A549 treated with RU486 at 1 μM for 4 hours (cell line): ENCODE measurements at places on chromosomes 13 and 19. TPM values are rescaled to one million over a fixed set of nuclear protein-coding genes. Genes with fewer than 3 reads are reported as not detected.

DYRK1B gene
- total RNA-seq: 17.2 to 24.6 TPM (median 20.5 TPM) in 5 replicates

GRIN2D gene
- 7.3 to 11.8 TPM (median 10.0 TPM) in 5 replicates for total RNA-seq

IQCN gene
- total RNA-seq: 0.32 to 0.49 TPM (median 0.40 TPM) in 5 replicates

TRAPPC2B gene
- 14.3 to 17.8 TPM (median 15.6 TPM) in 5 replicates for total RNA-seq

SMIM24 gene
- total RNA-seq: 0.61 to 0.89 TPM (median 0.70 TPM) in 5 replicates

CEACAM21 gene
- total RNA-seq: not detected in 5 replicates

CSNK1G2 gene
- total RNA-seq: 34.0 to 52.7 TPM (median 45.9 TPM) in 5 replicates

DDX49 gene
- 27.8 to 48.0 TPM (median 43.2 TPM) in 5 replicates for total RNA-seq

PSG3 gene
- 0.16 to 0.18 TPM in 2 of 5 replicates, not detected in the others for total RNA-seq

KLF5 gene
- 32.3 to 44.4 TPM (median 41.4 TPM) in 5 replicates for total RNA-seq

RFX2 gene
- total RNA-seq: 5.2 to 9.9 TPM (median 7.7 TPM) in 5 replicates

ZNF256 gene
- total RNA-seq: 1.2 to 1.8 TPM (median 1.3 TPM) in 5 replicates

STOML3 gene
- total RNA-seq: not detected in 5 replicates

FFAR1 gene
- 0.06 TPM in 1 of 5 replicates, not detected in the others for total RNA-seq

ASF1B gene
- total RNA-seq: 29.7 to 37.1 TPM (median 33.0 TPM) in 5 replicates

NTF4 gene
- 0.17 to 0.65 TPM (median 0.29 TPM) in 5 replicates for total RNA-seq

GPR18 gene
- not detected in 5 replicates for total RNA-seq

COL4A2 gene
- total RNA-seq: 141 to 177 TPM (median 155 TPM) in 5 replicates

SIGLEC9 gene
- total RNA-seq: not detected in 5 replicates

CALR3 gene
- total RNA-seq: not detected in 5 replicates

YJEFN3 gene
- total RNA-seq: 1.8 to 3.8 TPM (median 3.4 TPM) in 5 replicates

ZNF221 gene
- total RNA-seq: 0.37 to 1.1 TPM (median 0.53 TPM) in 5 replicates

CBARP gene
- 2.5 to 5.5 TPM (median 3.9 TPM) in 5 replicates for total RNA-seq

ACTMAP gene
- 12.8 to 21.0 TPM (median 19.4 TPM) in 5 replicates for total RNA-seq

SOX1 gene
- total RNA-seq: not detected in 5 replicates

PLIN5 gene
- total RNA-seq: 0.06 to 0.22 TPM (median 0.09 TPM) in 3 of 5 replicates, not detected in the others

PRR36 gene
- total RNA-seq: 0.21 to 0.84 TPM (median 0.39 TPM) in 5 replicates

C19orf67 gene
- not detected in 5 replicates for total RNA-seq

EDDM13 gene
- total RNA-seq: not detected in 5 replicates

HRC gene
- not detected in 5 replicates for total RNA-seq

PSPN gene
- 0.48 to 1.7 TPM (median 0.85 TPM) in 5 replicates for total RNA-seq

ZNF93 gene
- not detected in 5 replicates for total RNA-seq

RNF17 gene
- total RNA-seq: not detected in 5 replicates

EHD2 gene
- total RNA-seq: 107 to 145 TPM (median 121 TPM) in 5 replicates

TNFSF13B gene
- total RNA-seq: 0.03 to 0.19 TPM (median 0.10 TPM) in 3 of 5 replicates, not detected in the others

SLC25A41 gene
- total RNA-seq: 0.06 to 0.24 TPM (median 0.16 TPM) in 3 of 5 replicates, not detected in the others

POGLUT2 gene
- total RNA-seq: 4.7 to 6.7 TPM (median 6.1 TPM) in 5 replicates

TMC4 gene
- 0.98 to 2.3 TPM (median 1.2 TPM) in 5 replicates for total RNA-seq

TMPRSS9 gene
- not detected in 5 replicates for total RNA-seq

LILRB2 gene
- 0.03 to 0.28 TPM in 2 of 5 replicates, not detected in the others for total RNA-seq

ZNF534 gene
- not detected in 5 replicates for total RNA-seq

CAPN12 gene
- 3.6 to 6.5 TPM (median 5.9 TPM) in 5 replicates for total RNA-seq

TEX26 gene
- not detected in 5 replicates for total RNA-seq

CCNA1 gene
- total RNA-seq: 0.21 to 0.42 TPM (median 0.32 TPM) in 5 replicates

LINGO3 gene
- not detected in 5 replicates for total RNA-seq

MAMSTR gene
- total RNA-seq: 0.26 to 0.72 TPM (median 0.41 TPM) in 5 replicates

ZNF723 gene
- not detected in 5 replicates for total RNA-seq

TEX101 gene
- total RNA-seq: not detected in 5 replicates

LTBP4 gene
- 42.6 to 67.2 TPM (median 46.7 TPM) in 5 replicates for total RNA-seq

USF2 gene
- 129 to 163 TPM (median 162 TPM) in 5 replicates for total RNA-seq

LGI4 gene
- total RNA-seq: 0.06 to 0.21 TPM (median 0.16 TPM) in 5 replicates

TNFRSF19 gene
- total RNA-seq: 1.5 to 3.8 TPM (median 3.1 TPM) in 5 replicates

CGB8 gene
- total RNA-seq: 3.3 to 5.1 TPM (median 4.0 TPM) in 5 replicates

RFX1 gene
- total RNA-seq: 3.1 to 6.5 TPM (median 5.4 TPM) in 5 replicates

IL27RA gene
- total RNA-seq: 9.2 to 10.6 TPM (median 9.8 TPM) in 5 replicates

IFNL1 gene
- total RNA-seq: 0.23 to 0.28 TPM in 2 of 5 replicates, not detected in the others

ELSPBP1 gene
- total RNA-seq: not detected in 5 replicates
